ENCODE measurements at places on chromosomes 1 and 21.
A peak's percentile ranks its signal among the peaks of the same experiment; 100 is the strongest.

DNA sequence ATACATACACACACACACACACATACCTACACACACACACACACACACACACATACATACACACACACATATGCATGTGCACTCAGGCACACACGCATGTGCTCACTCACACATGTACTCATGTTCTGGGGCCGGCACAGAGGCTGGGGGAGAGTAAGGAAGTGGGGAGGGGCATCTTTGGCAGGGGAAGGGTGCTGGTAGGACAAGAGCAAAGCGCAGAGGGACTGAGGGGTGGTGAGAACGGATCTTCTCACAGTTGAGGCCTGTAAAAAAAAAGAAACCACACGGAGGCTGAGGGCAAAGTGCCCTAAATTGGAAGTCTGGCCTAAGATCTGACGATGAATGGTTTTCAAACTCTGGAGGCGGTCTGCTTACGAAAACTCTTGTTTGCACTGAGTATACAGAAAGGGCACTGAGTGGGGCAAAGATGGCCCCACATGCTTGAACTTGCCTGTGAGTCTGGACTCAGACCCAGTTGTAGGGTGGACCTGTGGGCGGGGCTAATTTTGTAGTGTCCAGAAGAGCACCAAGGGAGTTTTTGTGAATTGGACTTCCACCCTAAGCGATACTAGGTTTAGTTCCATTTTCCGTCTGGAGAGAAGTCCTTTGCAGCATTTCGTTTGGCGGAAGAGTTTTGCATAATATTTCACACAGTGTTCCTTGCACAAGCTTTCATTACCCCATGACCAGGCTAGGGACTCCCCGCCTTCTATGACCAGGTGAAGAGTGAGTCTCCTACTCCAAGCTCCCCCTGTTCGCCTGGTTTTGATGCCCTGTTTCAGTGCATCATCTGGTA lies 79.3 kb upstream of the LYST start:
- no peak for DNase-seq

DNA sequence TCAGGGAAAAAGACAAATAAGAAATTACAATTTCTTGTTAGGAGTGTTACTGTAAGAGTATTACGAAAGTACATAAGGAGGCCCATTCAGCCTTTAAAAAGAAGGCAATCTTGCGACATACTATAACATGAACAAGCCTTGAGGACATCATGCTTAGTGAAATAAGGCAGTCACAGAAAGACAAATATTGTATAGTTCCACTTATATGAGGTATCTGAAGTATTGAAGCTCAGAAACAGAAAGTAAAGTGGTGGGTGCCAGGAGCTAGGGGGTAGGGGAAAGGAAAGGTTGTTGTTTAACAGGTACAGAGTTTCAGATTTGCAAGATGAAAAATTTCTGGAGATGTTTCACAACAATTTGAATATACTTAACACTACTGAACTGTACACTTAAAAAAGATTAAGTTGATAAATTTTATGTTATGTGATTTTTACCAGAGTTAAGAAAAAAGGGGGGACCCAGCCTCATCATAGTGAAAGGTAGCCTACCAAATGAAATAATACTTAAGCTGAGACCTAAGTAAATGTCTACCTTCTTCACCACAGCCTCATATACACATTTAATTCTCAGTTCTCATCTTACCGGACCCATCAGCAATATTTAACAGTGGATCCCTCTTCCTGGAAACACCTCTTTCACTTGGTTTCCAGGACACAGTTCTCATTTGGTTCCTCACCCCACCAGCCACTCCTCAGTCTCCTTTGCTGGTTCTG lies 19.5 kb downstream of the USP24 start:
- no peak for DNase-seq

GRCh38 chr1:31064718-31065309 lies 703 bp downstream of the PUM1 start:
- DNase-seq, result no peak

DNA sequence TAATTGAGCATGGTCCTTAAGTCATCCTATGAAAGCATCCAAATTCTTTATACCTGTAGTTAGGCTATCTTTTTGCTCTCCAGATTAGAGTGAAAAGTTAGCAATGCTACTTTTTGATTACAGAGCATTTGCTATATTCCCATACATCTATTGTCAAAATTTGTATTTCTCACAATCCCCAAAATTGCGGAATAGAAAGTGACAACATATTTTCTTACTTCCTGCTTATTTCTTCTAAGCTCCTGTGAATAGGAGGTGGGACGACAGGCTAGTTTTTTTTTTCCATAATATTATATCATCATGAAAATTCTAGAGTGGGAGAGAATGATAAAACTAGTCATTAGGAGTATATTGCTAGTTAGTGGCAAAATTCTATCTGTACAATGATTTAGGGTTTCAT lies 264.0 kb upstream of the DPYD start:
- DNase-seq, result no peak

- no peak for DNase-seq
These were observed 275.8 kb downstream of the TGFB2 start for GRCh38 chr1:218620956-218621355.

DNA sequence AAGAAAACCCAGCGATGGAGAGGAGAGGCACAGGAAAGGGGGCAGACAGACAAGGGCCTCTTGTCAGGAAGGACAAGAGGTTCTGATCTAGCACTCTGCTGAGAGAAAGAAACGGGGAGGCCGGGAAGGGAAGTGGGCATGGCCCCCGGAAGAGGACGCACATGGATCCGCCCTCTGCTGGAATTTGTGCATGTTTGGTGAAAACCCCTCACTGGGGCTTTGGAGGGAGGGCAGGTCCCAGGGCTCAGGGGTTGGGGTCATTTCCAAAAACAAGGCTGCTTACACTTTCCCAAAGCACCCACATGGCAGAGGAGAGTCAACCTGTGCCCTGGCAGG lies 32.4 kb upstream of the ECE1 start:
- DNase-seq, result no peak

- no peak for DNase-seq
These were observed 7.2 kb downstream of the INAVA start for GRCh38 chr1:200901796-200902444.

GRCh38 chr21:27292783-27293182 lies 325.9 kb upstream of the ADAMTS5 start:
- DNase-seq, result no peak

DNA sequence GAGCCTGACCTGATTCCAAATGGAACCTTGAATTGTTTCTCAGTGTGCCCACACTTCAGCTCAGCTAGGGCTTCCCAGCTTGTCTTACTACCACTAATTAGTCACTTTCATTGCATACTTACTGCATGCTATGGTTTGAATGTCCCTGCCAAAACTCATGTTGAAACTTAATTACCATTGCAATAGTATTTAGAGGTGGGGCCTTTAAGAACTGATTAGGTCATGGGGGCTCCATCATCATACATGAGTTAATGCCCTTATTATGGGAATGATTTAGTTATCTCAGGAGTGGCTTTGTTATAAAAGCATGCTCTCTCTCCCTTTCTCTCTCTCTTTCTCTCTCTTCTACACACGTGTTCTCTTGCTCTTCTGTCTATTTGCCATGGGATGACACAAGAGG lies 68.3 kb downstream of the NENF start:
- DNase-seq, result no peak

- DNase-seq, result no peak
These were observed 58.9 kb upstream of the LAPTM5 start for GRCh38 chr1:30816211-30817076.

GRCh38 chr1:150548632-150549495 lies at the start of gene ADAMTSL4:
TSS of gene ADAMTSL4 (plus strand) at chr1:150549408. CDS start at chr1:150552289, 2,881 bp downstream.
- DNase-seq, result peak; percentile 40

- DNase-seq, result no peak
These were observed 12.4 kb upstream of the UMODL1 start for GRCh38 chr21:42058631-42059111.

DNA sequence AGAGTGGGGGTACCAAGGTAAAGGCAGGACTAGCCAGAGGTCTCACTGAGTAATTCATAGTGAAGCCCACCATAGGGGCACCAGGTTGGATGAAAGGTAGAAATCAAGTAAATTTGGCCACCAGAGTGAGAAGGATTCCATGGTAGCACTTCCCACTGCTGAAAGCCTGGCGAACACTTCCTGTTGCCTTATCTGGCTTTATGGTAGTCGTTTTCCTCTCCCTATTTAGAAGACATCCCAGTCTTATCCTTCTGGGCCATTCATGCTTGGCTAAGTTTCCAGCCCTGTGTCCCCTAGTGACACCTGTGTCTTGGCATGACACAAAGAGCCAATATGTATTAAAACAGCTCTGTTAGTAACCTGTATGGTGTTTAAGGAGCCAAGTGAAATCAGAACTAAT lies 74.3 kb upstream of the SIPA1L2 start:
- DNase-seq, result no peak

GRCh38 chr1:178075333-178075732 lies 18.6 kb upstream of the RASAL2 start:
- no peak for DNase-seq

DNA sequence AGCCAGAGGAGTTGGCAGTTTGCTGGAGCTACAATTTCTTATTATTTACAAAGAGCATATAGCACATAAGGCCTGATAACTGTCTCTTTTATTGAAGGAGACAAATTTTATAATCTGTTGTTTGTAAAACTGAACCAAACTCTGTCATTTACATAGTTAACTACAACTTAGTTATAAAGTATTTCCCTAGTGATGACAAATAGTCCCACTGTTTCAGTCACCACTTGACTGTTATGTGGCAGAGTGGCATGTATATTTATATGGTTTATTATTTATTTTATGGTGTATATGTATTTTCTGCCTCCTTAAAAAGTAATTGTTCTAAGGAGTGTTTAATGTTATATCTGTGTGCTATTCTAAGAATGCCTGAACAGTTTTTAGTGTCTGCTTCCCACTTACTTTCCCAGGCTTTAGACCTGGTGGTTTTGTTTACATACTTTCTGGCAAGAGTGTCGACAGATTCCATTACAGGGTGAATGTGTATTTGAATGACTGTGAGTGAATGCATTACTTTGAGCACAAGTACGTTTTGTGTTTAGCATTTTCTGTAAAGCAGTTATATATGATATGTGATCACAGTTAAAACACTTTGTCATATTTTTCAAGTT lies 10.0 kb downstream of the TSEN15 start:
- DNase-seq, result no peak

GRCh38 chr1:224506141-224506814 lies 71.7 kb upstream of the WDR26 start:
- no peak for DNase-seq

DNA sequence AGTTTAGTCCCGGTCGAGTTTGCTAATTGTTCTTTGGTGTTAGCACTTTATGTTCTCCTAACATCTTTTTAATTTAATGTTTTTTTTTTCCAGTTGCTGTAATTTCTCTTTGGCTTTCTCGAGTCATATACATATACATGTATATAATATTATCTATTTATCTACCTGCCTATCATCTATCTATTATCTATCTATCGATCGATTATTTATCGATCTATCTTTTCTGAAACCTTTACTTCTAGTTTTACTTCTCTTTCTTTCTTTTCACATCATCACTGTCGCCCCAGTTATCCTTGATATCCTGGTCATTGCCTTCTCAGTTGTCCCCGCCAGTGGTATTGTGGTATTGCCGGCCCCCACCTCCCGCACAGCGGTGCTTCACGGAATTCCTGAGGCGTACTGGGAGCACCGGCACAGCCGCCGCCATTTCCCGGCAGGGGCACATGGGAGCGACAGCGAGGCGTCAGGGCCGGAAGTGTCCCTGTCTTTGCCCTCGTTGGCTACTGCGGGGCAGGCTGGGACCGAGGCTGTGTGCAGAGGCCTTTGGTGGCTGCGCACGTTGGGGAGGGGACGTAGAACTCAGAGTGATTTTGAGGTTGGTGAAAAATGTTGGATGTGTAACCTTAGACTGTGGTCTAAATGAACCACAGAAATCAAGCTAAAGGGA lies 101.1 kb downstream of the NUF2 start:
- DNase-seq, result no peak

GRCh38 chr1:6125366-6125765 lies 54.8 kb downstream of the CHD5 start:
- DNase-seq, result no peak

GRCh38 chr1:9319789-9320519 lies 27.3 kb downstream of the SPSB1 start:
- DNase-seq, result no peak

DNA sequence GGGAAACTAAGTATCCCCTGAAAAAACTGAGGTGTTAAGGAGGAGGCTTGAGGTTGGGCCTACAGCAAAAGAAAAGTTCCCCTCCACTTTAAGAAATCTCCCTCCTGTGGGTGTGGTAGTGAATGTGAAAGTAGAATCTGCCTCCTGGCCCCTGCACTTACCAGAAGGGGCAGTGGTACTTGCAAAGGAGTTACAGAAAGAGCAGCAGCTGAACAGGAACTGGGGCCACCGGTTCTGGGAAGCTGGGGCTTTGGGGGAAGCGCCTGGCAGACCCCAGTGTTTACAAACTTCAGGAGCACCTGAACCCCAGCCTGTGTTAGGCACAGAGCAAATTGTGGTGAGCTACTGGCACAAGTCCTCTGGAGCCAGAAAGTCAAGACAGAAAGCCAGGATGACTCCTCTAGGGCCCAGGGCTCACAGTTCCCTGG lies 250.2 kb upstream of the FGGY start:
- peak; percentile 33 for DNase-seq

- peak; percentile 36 for DNase-seq
These were observed 12.4 kb downstream of the SKI start for GRCh38 chr1:2240270-2241156.

DNA sequence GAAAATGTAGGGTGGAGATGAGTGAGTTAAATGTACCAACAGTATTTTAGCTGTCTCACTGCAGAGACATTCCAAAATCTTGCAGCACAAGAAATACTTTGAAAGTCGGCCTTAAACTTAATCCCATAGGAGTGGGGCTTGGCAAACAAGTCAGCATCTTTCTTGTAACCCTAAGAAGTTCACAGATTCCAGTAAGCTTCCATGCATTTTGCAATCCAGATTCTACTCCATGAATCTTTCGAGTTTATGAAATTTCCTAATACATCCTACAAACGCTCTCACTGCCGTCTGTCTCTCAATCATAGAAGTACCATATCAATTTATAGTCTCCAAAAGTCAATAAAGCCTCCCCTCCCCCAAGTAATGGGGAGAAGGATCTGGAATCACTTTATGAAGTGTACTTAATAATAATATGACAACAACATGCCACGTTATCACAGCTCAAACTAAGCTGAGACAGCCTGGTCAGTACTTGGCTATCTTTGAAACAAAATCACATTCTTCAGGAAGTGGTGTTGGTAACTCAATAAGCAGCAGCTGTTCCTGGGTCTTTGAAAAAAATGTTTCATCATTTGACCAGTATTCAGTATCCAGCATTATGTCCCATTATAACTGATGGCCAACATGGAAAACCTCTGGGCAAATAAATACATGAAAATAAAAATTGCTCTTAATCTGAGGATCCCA lies 317.4 kb upstream of the RUNX1 start:
- DNase-seq, result no peak

DNA sequence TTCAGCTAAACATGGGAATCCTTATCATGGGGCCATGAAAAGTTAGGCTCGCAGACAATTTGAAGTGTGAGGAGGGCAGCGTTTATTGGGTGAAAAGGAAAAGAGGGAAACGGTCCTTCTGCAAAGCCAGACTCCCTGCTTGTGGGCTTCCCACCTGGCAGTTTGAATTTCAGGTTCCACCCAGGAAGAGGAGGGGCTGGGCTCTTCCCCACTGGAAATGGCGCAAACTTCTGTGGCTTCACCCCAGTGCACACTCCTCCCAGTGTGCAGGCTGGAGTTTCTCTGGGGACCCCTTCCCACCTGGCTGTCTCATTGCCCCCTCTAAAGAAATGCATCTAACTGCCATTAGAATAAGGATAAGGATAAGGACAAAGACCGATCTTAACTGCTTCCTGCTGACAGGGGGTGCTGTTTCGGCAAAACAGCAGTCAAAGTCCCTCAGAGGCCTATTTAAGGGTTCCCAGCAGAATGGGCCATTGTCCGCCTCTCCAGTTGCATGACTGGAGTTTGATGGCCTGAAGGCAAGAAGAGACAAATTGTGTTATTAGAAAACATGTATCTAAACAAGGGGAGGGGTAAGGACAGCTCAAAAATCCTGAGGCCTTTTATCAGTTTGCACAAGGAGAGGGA lies 20.4 kb downstream of the AIM2 start:
- DNase-seq, result no peak

Data from activated naive CD4-positive, alpha-beta T cell treated with Interleukin-2 at 50 U/mL for 16 hours (primary cell).